ENCODE measurements at places on chromosomes 5 and 9. TPM values are rescaled to one million over a fixed set of nuclear protein-coding genes. Genes with fewer than 3 reads are reported as not detected.

GRCh38 chr5:159788835-159789331 lies 127.4 kb upstream of the ADRA1B start:
- no peak for DNase-seq
- H3K27ac ChIP-seq, result no peak overlapping the region
- no peaks in the 10 kb centered on the region for H3K36me3 ChIP-seq

DNA sequence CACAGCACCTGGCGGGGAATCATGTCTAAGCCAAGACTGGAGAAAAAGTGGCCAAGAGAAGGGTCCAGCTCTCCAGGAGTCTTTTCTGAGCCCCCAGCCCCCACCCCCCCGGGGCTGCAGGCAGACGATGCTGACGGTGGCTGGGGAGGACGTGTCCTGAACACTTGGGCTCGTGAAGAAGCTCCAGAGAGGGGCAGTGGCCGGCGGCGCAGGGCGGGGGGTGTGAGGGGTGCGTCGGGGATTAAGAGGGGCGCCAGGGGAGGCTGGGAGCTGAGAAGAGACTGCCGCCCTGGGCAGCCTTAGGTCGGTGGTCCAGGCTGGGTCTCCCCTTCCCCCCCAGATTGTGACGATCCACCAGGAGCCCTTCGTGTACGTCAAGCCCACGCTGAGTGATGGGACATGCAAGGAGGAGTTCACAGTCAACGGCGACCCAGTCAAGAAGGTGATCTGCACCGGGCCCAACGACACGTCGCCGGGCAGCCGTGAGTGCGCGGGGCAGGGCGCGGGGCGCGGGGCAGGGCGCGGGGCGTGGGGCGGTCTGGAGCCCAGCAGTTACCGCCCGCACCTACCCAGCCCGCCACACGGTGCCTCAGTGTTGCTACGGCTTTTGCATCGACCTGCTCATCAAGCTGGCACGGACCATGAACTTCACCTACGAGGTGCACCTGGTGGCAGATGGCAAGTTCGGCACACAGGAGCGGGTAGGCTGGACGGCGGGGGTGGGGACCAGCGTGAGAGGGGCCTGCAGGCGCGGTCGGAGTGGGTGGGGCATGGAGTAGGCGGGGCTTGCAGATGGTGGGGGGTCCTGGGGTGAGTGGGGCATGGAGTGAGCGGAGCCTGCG lies 8.9 kb downstream of the LRRC26 start:
- DNase-seq, result no peak
- H3K4me3 ChIP-seq, result no peak overlapping the region
- H3K27ac ChIP-seq, result no peak overlapping the region
- H3K36me3 ChIP-seq, result no peaks in the 10 kb centered on the region
- peaks cover 11% of the 10 kb centered on the region for H3K4me1 ChIP-seq

DNA sequence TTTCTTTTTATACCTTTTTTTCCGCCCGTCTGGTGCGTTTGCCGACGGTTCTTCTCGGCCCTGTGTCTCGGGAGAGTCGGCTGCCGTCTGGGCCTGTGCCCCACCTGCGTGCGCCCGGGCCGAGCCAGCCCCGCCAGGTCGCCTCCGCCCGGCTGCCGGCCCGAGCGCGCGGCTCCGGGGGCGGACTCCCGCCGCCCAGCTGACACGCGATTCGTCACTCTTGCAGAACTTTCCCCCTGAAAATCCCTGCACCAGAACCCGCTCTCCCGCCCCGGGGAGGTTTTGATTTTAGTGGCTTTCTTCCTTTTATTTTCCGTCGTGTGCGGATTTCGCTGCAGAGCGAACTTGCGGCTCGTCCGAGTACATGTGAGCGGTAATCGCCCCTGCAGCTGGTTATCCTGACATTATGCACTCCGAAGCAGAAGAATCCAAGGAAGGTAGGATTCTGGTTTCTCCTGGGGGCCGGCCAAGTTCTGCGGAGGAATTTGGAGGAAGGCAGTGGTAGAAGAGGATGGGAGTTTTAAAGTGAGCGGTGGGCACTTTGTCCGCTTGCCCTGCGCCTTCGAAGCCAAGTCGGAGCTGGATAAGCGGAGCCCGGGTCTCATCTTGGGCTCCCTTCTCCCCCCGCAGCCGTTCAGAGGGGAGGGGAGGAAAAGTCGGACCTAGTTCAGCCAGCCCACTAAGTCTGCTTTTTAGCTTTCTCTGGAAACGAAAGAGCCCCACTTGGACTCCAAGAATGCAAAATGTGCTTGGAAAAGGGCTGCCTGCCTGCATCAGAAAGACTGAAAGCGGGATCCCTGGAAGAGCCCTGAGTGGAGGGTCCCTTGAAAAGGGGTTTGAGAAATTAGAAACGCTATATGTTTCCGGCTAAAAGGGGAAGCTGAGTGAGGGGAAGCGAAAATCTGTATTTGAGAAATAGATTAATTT lies at the start of gene TNFAIP8:
TNFAIP8 (plus strand) TSS at position 335 of the 927 bp plus-strand sequence; CDS start at position 407, 72 bp downstream.
- H3K4me1 ChIP-seq, result peaks cover 62% of the 10 kb centered on the region
- peak within 1 kb of the TSS; percentile 99 for H3K27ac ChIP-seq
- peaks cover 61% of the 10 kb centered on the region for H3K36me3 ChIP-seq
- H3K4me3 ChIP-seq, result peak within 1 kb of the TSS; percentile 98

GRCh38 chr5:145141534-145141933 lies 693.6 kb downstream of the PRELID2 start:
- no peaks in the 10 kb centered on the region for H3K27me3 ChIP-seq
- H3K4me1 ChIP-seq, result no peaks in the 10 kb centered on the region
- H3K27ac ChIP-seq, result no peak overlapping the region
- H3K4me3 ChIP-seq, result no peak overlapping the region

GRCh38 chr9:105341434-105342146 lies 97.1 kb downstream of the SLC44A1 start:
- DNase-seq, result no peak
- no peak overlapping the region for H3K4me3 ChIP-seq
- H3K27ac ChIP-seq, result no peak overlapping the region
- H3K27me3 ChIP-seq, result no peaks in the 10 kb centered on the region
- H3K4me1 ChIP-seq, result peaks cover 25% of the 10 kb centered on the region

- no peaks in the 10 kb centered on the region for H3K4me1 ChIP-seq
- peak; percentile 35 for DNase-seq
- H3K4me3 ChIP-seq, result no peak overlapping the region
- no peaks in the 10 kb centered on the region for H3K27me3 ChIP-seq
- H3K36me3 ChIP-seq, result no peaks in the 10 kb centered on the region
Measured at GRCh38 chr5:150119421-150120061, 33.2 kb upstream of the CSF1R start.

DNA sequence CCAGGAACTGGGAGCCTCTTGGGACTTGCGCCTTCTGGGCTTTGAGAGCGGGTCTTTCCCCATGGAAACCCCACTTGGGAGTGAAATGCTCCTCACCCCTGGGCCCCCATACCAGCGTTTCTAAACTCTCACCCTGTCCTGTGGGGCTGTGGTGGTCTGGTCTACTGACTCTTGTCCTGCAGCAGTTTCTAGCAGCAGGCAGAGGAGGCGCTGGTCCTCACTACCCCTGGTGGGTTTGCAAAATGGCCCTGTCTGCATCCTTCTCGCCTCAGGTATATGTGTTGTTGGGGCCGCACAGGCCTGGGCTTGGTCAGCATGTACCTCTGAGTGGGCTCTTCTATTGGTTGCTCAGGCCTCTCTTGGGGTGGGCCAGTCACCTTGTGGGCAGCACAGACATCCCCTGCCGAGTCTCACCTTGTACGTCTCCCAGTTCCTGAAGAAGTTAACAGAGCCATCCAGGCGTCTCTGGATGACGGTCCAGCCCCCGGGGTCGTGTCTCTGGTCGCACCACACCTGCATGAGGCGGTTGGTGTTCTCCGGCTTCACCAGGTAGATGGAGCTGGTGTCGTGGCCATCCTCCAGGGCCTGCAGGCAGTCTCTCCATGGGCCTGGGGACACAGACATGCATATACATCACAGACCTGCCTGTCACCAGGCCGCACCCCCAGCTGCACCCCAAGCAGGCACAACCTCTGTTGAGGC lies 29.0 kb downstream of the ANGPTL2 start:
- H3K27me3 ChIP-seq, result no peaks in the 10 kb centered on the region
- no peaks in the 10 kb centered on the region for H3K36me3 ChIP-seq
- H3K27ac ChIP-seq, result no peak overlapping the region
- H3K4me1 ChIP-seq, result no peaks in the 10 kb centered on the region

DNA sequence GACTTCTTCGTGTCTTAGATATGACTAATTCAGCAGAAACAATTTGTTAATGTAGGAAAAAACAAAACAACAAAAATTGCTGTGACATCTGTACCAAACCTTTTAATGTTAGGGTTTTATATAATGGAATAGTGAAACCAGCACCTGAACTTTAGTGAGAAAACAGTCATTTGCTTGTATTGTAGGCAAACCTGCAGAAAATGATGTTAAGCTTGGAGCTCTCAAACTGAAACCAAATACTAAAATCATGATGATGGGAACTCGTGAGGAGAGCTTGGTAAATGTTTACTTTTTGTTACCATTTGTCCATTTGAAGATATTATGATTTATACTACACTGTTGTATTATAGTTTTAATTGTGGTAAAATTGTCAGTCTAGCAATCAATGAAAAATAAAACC lies 6.6 kb downstream of the UBLCP1 start:
- H3K4me3 ChIP-seq, result no peak overlapping the region
- H3K27ac ChIP-seq, result no peak overlapping the region
- H3K36me3 ChIP-seq, result peaks cover 48% of the 10 kb centered on the region
- peaks cover 49% of the 10 kb centered on the region for H3K4me1 ChIP-seq
- no peak for DNase-seq
- no peaks in the 10 kb centered on the region for H3K27me3 ChIP-seq

DNA sequence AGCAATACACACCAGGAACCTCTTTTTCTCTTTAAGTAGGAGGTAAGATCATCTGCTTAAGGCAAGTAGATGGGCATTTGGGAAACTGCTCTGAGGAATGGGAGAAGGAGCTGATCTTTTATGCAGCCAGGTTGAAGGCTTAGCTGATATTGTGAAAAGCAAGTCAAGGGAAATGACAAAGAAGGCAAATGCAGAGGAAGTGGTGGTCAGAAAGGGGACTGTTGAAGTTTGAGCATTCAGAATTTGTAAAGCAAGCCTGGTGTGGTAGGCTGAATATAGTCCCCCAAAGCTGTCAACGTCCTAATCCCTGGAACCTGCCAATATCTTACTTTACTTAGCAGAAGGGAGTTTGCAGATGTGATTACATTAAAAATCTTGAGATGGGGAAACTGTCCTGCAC lies 128.9 kb downstream of the ADAMTS12 start:
- no peak for DNase-seq
- no peaks in the 10 kb centered on the region for H3K27me3 ChIP-seq
- H3K27ac ChIP-seq, result no peak overlapping the region
- H3K36me3 ChIP-seq, result no peaks in the 10 kb centered on the region
- H3K4me3 ChIP-seq, result no peak overlapping the region
- H3K4me1 ChIP-seq, result no peaks in the 10 kb centered on the region

- DNase-seq, result no peak
- H3K36me3 ChIP-seq, result no peaks in the 10 kb centered on the region
- H3K27me3 ChIP-seq, result peaks cover 4% of the 10 kb centered on the region
- no peak overlapping the region for H3K4me3 ChIP-seq
- H3K27ac ChIP-seq, result no peak overlapping the region
- H3K4me1 ChIP-seq, result no peaks in the 10 kb centered on the region
Measured at GRCh38 chr5:156496291-156496690, 169.3 kb downstream of the SGCD start.

GRCh38 chr5:44387406-44387805 lies 1.8 kb downstream of the FGF10 start:
- no peaks in the 10 kb centered on the region for H3K36me3 ChIP-seq
- peaks cover 10% of the 10 kb centered on the region for H3K4me1 ChIP-seq
- H3K27me3 ChIP-seq, result peaks cover 39% of the 10 kb centered on the region
- no peak overlapping the region for H3K27ac ChIP-seq
- no peak for DNase-seq

PRELID2 gene
- 3.3 TPM for total RNA-seq

NMUR2 gene
- total RNA-seq, result not detected

SMIM33 gene
- total RNA-seq, result 0.50 TPM
